Hematopoietic multipotent progenitor cell treated with erythropoietin and hydrocortisone succinate and interleukin-3 and kit ligand, for 17 days (in vitro differentiated cells): ENCODE measurements at places on chromosomes 16 and 17.
A peak's percentile ranks its signal among the peaks of the same experiment; 100 is the strongest.

DNA sequence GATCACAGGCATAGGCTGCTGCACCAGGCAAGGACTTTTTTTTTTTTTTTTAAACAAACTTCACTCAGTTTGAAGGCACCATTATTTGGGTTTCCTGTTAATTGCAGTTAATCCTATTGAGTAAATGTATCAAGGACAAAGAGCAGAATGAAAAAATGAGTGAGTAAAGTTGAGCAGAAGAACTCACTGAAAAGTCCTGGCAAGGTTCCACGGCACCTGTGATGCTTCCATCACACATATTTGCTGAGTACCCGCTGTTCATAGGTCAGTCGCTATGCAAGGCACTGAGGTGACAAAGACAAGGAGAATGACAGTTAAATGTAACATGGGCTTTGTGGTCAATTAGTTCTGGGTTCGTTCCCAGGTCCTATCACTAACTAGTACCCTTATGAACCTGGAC, 670.0 kb downstream of the MAF start:
- no peak for DNase-seq

- no peak for DNase-seq
Measured at GRCh38 chr16:49970797-49971431, 54.1 kb upstream of the CNEP1R1 start.

DNA sequence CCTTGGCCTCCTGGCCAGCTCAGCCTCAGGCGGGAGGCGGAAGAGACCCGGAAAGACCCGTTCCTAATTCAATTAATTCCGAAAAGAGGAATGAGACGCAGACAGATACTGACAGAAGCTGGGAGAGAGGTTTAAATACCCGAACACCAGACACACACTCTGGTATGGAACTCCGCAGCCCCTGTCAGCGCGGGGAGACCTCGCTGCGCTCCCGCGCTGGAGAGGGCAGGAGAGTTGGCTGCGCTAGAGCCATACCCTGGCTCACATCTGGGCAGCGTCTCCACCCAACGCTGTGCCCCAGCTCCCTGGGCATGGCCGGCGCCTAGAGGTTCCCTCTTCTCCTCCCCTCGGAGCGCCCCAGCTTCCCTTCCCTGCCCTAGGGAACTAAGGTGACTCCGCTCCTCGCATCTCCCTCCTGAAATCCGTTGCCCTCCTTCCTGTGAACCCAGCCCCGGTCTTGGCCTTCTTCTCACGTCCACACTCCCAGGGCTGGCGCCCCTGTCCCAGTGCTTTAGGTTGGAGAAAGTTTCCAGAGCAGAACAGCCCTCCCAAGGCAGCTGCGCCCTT, 8.0 kb downstream of the NEUROD2 start:
- DNase-seq: no peak

DNA sequence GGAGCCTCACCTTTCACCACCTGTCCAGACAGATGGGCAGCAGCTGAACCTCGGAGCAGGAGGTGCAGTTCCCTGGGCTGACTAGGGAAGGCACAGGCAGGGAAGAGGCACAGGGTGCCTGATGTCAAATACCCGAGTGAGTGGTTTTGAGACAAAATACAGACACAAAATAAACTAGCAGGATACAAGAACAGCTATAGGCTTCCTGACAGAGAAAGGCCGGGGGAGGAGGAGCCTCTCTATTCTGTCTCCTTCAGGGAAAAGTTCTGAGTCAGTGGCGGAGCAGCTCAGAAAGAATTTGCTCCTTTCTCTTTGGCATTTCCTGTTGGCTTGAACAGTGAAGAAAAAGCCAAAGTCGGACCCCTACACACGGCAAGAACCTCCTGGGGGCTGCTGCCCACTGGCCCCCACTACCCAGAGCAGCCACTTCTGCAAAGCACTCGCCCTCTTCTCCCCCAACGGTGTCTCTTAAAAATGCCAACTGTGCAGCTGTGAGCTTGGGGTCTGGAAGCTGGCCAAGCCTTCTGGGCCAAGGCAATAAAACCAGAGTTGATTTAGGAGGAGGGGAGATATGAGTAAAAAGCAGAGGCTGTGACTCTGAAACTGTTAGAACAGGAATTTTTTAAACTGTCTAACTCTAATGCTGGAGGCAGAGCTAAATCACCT, 14.4 kb upstream of the FAAP100 start:
- DNase-seq: no peak

GRCh38 chr16:76059186-76059585, 218.0 kb upstream of the CNTNAP4 start:
- DNase-seq: no peak

GRCh38 chr17:75844530-75845057, 390 bp upstream of the UNC13D start:
- peak; percentile 80 for DNase-seq

- no peak for DNase-seq
Measured at GRCh38 chr16:11265124-11265523, 4.0 kb downstream of the TNP2 start.

DNA sequence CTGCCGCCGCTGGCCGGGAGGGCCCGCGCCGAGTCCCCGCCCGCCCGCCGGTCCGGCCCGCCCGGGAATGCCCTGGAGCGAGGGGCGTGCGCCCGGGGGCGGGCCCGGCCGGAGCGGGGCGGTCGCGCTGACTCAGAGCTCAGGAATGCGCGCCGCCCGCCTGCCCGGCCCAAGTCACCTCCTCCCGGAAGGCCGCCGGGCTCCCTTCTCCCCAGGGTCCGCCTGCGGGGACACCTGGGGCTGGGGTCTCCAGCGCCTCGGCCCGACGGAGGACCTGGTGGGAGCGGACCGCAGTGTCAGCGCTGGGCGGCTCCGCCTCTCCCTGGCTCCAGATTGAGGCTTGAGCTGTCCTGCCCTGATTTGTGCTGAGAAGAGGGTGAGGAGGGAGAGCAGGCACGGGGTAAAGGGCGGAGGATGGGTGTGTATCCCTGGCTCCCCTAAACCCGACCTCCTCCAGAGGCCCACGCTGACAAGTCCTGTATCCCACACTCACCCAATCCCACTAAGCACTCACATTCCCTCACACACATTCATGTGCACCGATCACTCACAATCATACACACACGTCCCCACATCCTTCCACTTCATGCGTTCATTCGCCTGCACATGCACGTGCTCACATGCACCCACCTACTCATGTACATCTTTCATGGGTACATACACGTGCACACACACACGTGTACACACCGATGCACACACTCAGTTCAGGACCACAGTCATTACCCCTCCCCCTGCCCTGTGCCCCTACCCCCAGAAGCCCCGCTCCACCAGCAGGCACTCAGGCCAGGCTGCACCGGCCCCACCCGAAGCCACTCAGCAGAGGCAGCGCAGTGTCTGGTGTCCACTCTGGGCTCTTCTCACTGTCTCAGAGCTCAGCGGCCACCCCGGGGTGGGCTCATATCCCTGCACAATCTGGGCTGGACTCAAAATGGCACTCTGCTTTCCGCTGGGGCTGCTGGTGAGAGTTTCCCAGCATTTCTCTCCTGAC, at the start of gene RHBDF1:
Gene RHBDF1 (minus strand): TSS at position 71 of the 988 bp plus-strand sequence. CDS start 7,616 bp downstream, outside the sequence.
- no peak for DNase-seq
